ENCODE measurements at places on chromosomes 1 and 21.

GRCh38 chr1:61670445-61670844 is 54.5 kb downstream of the TM2D1 start:
- no peak for DNase-seq

- no peak for DNase-seq
These were observed 435.9 kb upstream of the PRMT6 start for GRCh38 chr1:106620521-106620954.

DNA sequence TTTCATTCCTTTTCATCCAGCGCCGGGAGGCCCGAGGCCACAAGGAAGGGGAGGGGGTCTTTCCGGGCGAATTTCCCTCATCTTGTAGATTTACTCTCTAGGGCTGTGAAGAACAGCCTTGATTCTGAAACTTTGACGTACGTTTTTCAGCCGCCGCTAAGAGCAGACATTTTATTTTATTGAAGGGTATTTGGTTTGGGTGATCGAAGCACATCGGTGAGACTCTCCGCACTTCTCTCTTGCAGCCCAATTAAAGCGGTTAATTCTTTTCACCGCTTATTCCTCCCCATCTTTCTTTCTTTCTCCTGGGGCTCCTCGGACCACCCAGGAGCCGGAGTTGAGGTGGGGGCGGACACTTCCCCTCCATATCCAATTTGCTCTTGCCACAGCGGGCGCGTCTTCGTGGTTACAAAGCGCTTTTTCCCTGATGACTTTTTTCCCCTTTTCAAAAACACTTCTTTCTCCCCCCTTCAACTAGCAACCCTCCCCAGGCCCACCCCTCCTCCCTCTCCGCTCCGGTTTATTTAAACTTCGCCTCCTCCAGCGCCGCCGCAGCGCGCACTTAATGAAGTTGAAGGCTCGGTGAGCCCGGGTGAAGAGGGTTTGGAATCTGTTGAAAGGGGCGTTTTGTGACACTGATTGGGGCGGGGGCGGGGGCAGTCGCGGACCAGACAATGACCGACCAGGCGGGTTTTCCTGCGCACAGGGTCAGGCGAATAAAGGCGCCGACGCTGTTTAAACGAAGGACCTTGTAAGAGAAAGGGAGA is 5.9 kb downstream of the FOXD2 start:
- DNase-seq, result no peak

DNA sequence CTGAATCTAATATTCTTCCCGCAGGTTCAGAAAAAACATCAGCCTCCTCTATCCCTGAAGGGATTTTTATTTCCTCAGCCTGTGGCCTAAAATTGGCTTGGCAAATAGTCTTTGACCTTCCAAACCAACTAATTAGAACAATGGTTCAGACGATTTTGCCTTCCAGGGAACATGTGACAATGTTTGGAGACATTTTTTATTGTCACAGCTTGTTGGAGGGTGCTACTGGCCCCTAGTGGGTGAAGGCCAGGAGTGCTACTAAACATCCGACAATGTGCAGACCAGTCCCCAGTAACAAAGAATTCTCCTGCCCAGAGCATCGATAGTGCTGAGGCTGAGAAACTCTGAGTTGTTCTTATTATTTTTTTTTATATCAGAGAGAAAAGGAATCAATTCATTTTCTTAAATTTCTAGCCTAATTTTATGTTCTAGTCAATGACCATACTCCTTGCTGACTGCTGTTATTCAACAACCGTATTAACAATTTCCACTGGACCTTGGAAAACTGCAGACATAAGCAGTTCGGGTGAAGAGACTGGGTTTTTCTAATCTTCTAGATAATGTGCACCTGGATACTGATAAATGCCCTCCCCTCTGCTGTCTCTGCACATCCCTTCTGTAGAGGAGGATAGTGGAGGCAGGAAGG is 280.7 kb downstream of the LMX1A start:
- DNase-seq, result no peak

GRCh38 chr1:184685116-184685515 is 69.5 kb downstream of the EDEM3 start:
- DNase-seq, result no peak

- no peak for DNase-seq
These were observed 17.2 kb upstream of the NPHP4 start for GRCh38 chr1:6009120-6010040.

DNA sequence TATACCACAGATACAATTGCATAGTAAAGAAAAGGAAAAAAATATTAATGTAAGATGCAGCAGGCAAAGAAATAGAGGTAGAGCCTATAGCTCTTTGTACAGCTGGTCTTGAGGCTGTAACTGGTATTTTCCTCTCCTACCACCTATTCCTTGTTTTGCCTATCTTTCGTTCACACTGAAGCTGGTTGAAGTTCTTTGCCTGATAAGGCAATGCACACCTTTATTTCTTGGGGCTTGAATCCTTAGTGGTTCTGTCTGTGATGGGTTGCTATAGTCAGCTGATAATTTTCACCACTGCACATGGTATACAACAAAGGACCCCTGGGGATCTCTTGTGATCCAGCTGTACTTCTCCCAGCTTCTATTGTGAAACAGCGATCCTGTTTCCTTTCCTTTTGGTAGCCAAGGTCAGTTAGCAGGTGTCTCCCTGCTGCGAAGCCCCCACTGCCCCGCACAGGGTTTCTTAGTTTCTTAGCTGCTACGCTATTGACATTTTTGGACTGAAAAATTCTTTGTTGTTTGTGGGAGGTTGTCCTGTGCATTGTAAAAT is 9.9 kb upstream of the TSNAX start:
- DNase-seq, result no peak

GRCh38 chr1:247165674-247166073 is 6.1 kb downstream of the ZNF124 start:
- DNase-seq, result no peak

DNA sequence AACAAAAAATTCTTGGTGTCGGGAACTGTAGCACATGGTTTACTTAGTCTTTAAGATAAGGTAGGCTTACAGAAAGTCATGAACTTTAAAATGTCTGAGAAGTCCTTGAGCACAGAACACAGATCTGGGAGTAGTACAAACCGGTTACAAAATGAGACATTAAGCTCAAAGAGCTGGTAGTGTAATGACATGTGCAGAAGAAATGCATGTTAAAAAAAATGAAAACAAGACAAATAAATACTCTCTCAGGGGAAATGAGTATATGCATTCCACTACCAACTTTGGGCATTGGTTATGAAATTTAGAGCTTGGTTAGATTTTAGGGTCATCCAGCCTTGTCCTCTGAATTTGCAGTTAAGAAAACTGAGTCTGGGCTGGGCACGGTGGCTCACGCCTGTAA is 91.5 kb upstream of the F3 start:
- no peak for DNase-seq

GRCh38 chr1:228099331-228099732 is 3.8 kb downstream of the C1orf35 start:
- no peak for DNase-seq

DNA sequence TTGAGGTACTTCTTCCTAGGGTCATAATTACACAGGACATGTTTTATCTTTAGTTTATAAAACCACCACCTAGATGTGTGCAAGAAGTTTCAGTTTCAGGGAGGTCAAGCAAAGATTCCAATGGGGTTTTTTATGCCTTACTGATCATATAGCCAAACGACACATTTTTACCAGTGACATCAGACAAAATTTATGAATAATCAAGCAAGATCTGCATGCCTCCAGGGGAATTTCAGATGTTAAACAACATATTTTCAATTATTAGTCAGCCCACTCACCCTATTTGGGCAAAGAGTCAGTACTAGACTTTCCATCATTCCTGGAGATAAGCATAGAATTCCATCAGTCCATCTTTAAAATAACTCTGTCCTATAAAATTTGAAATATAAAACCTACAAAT is 867.4 kb downstream of the KCNT2 start:
- no peak for DNase-seq

DNA sequence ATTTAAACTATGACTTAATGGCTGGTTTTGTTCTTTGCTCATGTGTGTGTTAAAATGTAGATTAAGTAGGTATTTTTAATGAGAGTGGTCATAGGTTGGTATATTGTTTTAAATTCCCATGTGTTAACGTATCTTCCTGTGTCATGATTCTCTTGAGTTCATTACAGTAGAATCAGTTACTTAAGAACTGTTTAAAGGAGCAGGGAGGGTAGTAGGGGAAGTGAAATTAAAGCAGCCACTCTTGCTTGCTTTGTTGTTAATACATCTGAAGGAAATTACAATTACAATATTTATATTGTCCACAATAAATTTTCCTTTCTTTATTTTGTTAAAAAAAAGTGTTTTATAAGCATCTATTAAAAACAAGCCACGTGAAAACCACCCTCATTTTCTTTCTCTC is 119.2 kb upstream of the KIAA1614 start:
- no peak for DNase-seq

DNA sequence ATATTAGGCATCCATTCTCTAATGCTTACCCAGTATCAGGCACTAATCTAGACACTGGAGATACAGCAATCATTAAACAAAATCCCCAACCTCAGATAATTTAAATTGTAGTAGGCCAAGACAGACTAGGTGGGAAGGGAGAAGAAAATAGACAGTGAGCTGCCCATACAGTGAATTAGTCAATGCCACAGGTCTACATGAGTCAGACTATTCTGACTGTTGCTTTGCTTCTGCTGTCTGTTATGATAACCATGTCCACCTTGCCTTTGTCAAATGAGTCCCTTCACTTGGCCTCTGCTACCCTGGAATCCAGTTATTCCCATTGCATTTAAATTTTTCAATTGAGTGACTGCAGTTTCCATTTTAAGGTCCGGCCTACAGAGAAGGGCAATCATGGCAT is 59.5 kb downstream of the PIK3R3 start:
- DNase-seq, result no peak

DNA sequence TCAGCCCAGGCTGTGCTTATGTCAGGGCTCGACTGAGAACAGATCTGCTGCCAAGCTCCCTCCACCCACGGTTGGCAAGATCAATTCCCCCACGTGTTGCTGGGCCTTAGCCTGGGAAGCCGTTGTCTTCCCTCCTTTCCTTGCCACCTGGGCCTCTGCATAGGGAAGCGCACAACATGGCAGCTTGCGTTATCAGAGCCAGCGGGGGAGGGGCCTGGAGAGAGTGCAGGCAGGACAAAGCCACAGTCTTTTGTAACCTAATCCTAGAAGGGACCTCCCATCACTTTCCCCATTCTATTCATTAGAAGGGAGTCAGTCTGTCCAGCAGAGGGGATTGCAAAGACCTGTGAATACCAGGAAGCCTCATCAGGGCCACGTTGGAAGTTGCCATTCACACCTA is 17.0 kb upstream of the IGSF21 start:
- DNase-seq, result no peak

DNA sequence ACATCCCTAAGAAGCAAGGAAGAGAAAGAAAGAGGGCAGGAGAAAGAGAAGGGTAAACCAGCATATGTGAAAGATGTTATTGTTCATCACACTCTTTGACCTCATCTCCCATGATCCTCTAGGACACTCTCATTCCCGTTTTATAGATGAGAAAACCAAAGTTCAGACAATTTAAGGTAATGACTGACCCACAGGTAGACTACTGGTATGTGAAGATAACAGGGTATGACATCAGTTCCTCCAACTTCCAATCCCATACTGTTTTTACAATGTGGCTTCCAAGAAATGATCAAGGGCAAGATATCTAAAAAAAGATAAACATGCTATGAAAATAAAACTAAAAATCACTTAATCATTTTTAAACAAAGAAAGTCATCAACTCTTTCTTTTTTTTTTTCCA is 95.2 kb upstream of the TNFSF4 start:
- no peak for DNase-seq

GRCh38 chr1:154575147-154575927 is 7.8 kb downstream of the CHRNB2 start:
- DNase-seq, result no peak

DNA sequence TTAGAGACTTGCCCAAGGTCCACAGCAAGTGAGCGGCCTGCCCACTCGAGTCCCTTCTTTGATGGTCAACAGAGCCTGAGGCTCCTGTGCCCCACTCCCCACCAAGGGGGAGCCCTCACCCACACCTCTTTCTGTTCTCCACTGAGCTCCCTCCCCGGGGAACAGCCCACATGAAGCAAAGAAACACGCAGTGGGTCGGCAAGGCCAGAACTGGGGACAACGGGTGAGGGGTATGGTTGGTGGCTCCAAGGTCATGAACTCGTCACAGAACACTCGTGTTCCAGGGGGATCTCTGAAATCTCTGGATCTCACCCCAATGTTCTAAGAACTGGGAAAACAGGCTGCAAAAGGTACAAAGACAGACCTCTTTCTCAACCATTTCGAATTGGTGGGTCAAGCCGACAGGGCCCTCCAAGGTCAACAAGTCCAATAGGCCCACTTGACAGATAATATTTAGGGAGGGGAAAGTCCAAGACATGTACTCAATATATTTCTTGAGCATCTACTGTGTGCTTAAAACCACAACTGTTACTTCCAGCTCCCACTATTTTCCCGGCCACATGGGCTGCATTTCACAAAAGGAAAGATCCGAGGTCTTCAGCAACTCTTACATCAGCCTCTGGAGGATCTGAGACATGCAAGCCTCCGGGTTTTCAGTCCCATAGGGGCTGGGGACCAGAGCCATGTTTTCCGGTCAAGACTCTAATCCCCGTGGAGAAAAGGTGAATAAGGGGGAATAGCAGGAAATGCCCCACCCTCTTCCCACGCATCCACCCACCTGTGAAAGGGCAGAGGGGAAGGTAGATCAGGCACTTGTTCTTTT is 1.1 kb upstream of the RAP1GAP start:
- DNase-seq, result no peak

DNA sequence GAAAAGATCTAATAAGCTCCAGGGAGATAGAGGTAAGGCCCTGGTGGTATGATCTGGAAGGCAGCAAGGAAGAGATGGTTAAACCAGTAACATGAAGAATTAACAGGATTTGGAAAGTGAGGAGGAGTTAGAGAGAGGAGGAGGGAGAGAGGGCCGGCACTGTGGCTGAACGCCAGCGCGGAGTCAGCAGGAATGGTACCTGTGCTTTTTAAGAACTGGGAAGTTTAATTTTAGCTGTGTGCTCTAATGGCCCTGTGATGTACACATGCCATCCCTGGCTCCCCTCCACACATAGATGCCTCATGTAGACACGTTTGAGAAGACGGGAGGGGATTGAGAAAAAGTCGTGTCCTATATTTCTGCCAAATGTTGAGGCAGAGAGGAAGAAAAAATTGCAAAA is 13.8 kb upstream of the AVPR1B start:
- DNase-seq, result no peak

DNA sequence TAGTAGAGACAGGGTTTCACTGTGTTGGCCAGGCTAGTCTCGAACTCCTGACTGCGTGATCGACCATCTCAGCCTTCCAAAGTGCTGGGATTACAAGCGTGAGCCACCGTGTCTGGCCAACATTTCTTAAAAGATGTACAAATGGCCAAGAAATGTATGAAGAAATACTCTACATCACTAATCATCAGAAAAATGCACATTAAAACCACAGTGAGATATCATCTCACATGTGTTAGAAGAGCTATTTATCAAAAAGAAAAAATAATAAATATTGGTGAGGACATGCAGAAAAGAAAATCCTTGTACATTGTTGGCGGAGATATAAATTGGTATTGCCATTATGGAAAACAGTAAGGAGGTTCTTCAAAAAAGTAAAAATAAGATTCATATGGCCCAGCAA is 33.6 kb upstream of the TNFSF18 start:
- no peak for DNase-seq

- DNase-seq, result no peak
These were observed 310.8 kb downstream of the USP25 start for GRCh38 chr21:16040601-16041000.

GRCh38 chr21:24339406-24339805 is 1267.9 kb downstream of the MRPL39 start:
- DNase-seq, result no peak

GRCh38 chr1:162972773-162973172 is 96.4 kb upstream of the RGS4 start:
- no peak for DNase-seq
